AG09319 (cell line): ENCODE measurements at places on chromosomes 5 and 9.

DNA sequence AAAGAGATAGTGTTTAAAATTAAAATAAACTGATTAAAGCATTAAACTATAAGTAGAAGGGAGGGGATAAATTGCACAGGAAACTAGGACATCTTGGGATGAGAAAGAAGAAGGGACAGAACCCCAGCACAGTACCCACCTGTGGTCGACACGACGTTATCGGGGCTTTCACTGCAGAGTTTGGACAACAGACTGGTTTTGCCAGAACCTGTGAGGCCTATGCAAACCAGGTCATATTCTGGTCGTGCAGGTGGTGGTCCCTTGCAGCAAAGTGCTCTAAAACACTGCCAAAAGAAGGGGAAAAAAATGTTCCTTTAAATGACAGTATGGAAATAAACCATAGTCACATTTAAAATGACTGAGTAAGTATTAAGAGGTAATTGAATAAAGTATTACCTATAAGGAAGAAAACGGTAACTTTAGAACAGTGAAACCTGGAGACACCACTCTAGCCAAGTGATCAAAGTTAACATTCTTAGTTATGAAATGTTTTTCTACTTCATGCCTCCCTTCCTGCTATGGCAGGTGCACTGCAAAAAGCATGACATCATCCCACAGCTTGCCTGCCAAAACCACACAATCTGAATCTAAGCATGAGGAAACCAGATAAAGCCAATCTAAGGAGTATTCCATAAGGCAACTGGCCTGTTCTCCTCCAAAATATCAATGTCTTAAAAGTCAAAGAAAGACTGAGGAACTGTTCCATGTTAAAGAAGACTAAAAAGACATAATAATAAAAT is 138.6 kb downstream of the ARL15 start:
- DNase-seq, result no peak

- no peak for DNase-seq
Observed at GRCh38 chr5:59115345-59115744, 532.5 kb downstream of the RAB3C start.

GRCh38 chr9:137626464-137626863 is 7.7 kb downstream of the EHMT1 start:
- no peak for DNase-seq

DNA sequence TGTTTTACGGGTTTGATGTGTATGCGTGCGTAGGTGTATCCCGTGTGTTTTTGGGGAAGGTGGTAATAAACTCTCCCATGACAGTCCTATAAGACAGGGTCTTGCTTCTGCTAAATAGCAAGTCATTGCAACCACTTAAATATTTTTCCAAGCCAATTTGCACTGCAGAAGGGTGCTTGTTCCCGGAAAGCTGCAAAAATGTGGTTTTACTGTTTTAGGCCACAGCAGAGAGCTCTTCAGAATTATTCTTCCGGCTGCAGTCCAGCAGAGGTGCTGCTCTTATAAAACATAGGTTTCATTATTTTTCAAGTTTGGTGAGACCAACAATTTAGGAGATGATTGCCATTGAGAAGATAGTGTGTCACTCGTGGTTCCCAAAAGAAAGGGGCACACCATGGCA is 192.8 kb downstream of the NTRK2 start:
- no peak for DNase-seq

- no peak for DNase-seq
Observed at GRCh38 chr9:135737840-135738521, 36.0 kb downstream of the KCNT1 start.

DNA sequence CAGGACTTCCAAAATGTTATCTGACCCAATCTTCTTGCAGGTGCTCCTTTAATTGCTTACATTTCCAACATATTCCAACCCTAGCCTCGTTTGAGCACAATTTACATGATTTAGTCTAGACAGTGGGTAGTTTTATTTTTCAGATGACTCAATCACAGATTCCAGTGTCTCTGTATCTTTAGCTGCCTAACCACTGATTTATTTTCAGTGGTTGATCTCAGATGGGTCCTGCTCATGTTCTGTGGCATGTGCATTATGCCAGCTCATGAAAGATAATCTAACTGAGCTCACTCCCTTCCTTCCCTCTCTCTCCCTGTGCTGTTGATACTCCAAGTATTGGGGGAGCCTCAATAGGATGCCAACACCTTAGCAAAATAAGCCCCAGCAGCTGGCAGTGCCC is 106.1 kb upstream of the ICE1 start:
- DNase-seq, result no peak
